ENCODE measurements at places on chromosomes 7 and 10.

- no peak for DNase-seq
Measured at GRCh38 chr7:96424411-96424810, 102.5 kb upstream of the SLC25A13 start.

- DNase-seq: no peak
Measured at GRCh38 chr10:24215196-24215595, 6.3 kb downstream of the KIAA1217 start.

DNA sequence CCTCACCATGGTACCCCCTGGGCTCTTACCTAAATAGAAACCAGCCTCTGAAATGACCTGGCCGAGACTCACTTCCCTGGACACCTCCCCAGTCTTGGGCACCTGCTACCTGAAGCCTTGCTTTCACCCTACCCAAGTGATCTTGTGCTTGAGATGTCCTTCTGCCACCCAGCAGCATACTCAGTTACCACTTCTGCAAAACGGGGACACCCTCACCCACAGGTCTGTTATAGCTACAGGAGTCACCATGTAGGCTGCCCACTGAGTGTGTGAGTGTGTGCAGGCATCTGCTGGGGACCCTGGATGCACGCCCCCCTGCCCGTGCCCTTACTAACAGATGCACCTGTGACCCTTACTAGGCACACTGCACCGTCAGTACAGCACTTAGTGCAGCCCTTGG, 94.8 kb upstream of the PPIF start:
- no peak for DNase-seq

- no peak for DNase-seq
Measured at GRCh38 chr10:6119962-6120361, 31.1 kb downstream of the RBM17 start.

DNA sequence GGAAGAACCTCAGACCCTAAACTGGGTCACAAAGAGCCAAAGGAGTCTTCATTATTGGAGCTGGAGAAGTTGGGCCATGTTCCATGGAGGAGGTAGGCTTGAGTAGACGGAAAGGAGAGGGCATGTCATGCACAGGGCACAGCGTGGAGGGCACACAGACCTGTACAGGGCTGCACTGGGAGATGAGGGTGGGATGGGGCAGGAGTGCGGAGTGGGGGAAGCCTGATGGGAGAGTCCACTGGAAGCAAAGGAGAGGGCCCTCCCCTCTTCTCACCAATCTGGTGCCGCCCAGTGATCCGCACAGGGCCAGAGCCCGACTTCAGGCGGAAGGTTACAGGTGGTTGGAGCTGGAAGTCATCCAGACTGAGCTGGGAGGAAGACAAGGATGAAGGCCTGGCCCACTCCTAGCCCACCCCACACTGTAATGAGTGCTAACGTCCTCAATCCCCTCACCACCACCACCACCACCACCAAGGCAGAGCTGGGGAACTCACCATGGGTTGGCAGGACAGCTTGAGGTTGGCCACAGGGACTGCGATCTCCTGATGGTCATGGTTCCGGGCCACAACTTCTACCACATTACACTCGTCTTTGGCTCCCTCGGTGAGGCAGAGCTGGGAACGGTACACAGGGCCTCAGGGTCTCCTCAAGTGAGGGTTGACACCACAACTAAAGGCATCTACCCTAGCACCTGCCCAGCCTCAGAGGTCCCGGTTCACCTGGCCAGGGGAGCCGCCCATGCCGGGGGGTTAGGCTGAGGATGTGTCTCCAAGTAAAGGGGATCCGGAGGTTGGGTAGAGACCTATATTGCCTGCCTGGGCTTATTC, 1.0 kb downstream of the NPM3 start:
- no peak for DNase-seq

All from Jurkat, Clone E6-1 (cell line).